ENCODE measurements at places on chromosomes 6 and 20. TPM values are rescaled to one million over a fixed set of nuclear protein-coding genes. Genes with fewer than 3 reads are reported as not detected.

OR12D3 gene
- total RNA-seq, result not detected

GPX5 gene
- total RNA-seq, result not detected

SOX18 gene
- 57.2 TPM for total RNA-seq

PRDM13 gene
- not detected for total RNA-seq

- no peaks in the 10 kb centered on the region for H3K36me3 ChIP-seq
- no peak for DNase-seq
- H3K4me1 ChIP-seq, result peaks cover 17% of the 10 kb centered on the region
- H3K4me3 ChIP-seq, result no peak overlapping the region
- peak overlapping the region; percentile 99 for H3K27ac ChIP-seq
Observed at GRCh38 chr6:111486921-111487320, 3.9 kb upstream of the REV3L start.

- H3K36me3 ChIP-seq, result no peaks in the 10 kb centered on the region
- peaks cover 25% of the 10 kb centered on the region for H3K4me1 ChIP-seq
- no peak for DNase-seq
- H3K4me3 ChIP-seq, result no peak overlapping the region
Observed at GRCh38 chr20:19275038-19275629, 62.7 kb downstream of the SLC24A3 start.

DNA sequence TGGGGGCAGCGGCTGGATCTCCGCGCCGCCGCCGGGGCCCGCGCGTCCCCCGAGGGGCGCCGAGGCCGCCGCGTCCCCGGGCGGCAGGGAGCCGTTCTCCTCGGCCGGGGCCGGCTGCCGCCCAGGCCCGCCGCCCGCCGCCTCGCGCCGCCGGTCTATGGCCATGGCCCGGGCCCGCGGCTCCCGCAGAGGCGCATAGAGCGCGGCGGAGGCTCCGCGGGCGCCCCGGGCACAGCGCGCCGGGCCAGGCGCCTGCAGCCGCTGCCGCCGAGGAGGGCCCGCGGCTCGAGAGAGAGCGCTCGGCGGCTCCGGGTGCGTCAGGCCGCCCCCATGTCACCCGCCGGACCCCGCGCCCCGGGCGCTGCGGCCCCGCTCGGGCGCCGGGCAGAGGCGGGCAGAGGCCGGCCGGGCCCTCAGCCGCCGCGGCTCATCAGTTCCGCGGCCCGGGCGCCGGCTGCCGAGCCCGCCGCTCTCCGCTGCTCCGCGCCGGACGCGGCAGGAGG, 404 bp downstream of the SLC22A23 start:
- peaks cover 36% of the 10 kb centered on the region for H3K4me1 ChIP-seq
- H3K4me3 ChIP-seq, result peak overlapping the region; percentile 70
- peak overlapping the region; percentile 73 for H3K27ac ChIP-seq
- no peak for DNase-seq
- H3K36me3 ChIP-seq, result no peaks in the 10 kb centered on the region

DNA sequence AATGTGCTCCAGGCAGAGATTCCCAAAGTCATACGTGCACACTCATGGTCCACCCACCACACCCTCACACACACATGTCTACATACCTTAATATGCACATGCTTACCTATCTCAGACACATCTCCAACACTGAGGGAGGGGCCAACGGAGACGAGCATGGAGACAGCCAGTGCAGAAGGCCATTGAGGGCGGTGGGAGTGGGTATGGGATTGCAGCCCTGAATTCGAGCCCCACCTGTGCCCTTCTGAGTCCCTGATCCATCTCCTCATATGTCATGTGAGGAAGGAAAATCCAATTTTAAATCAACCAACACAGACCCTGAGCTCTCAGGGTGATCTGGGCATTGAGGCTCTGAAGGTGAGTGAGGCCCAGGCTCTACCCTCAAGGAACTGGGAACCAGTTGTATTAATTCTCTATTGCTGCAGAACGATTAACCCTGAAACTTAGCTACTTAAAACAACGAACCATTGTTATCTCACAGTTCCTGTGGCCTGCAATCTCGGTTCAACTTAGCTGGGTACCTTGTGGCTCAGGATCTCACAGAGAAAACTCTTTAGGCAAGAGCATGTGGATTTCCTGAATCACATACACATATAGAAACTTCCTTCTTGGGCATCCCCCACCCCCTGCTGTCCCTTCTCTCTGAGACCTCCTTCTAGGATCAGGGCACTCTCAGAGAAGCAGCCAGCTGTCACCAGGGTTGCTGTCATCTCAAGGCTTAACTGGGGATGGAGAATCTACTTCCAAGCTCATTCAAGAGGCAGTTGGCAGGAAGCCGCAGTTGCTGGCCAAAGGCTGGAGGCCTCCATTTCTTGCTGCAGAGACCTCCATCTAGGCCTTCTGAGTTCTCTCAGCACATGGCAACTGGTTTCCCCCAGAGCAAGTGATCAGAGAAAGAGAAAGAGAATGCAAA, 28.3 kb downstream of the GLP1R start:
- H3K27me3 ChIP-seq, result no peaks in the 10 kb centered on the region
- H3K27ac ChIP-seq, result no peak overlapping the region
- no peaks in the 10 kb centered on the region for H3K36me3 ChIP-seq

GRCh38 chr6:10297832-10298231, 117.0 kb downstream of the TFAP2A start:
- no peak overlapping the region for H3K27ac ChIP-seq
- no peaks in the 10 kb centered on the region for H3K27me3 ChIP-seq
- no peaks in the 10 kb centered on the region for H3K4me1 ChIP-seq
- no peaks in the 10 kb centered on the region for H3K36me3 ChIP-seq

DNA sequence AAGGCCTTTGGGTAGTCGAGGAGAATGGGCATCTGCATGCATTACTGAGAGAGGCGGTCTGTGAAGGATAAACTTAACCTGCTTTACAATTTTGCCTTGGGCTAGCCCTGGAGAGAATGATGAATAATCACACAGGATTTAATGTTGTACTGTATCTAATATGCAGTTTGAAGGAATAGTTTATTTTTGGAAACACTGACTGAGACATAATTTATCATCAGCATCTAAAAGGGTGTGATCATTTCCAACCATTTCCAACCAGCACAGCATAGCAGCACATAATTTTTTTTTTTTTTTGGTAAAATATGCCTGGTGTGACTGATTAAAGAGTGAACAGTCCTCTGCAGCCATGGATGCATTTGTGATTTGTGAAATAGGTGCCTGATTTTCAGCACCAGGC, 519.5 kb downstream of the PHF3 start:
- no peak overlapping the region for H3K27ac ChIP-seq
- DNase-seq, result no peak
- no peaks in the 10 kb centered on the region for H3K4me1 ChIP-seq
- no peaks in the 10 kb centered on the region for H3K27me3 ChIP-seq
- no peak overlapping the region for H3K4me3 ChIP-seq

GRCh38 chr20:40861427-40862008, 167.1 kb upstream of the TOP1 start:
- no peaks in the 10 kb centered on the region for H3K36me3 ChIP-seq
- no peaks in the 10 kb centered on the region for H3K27me3 ChIP-seq
- H3K4me1 ChIP-seq, result no peaks in the 10 kb centered on the region
- DNase-seq, result no peak

DNA sequence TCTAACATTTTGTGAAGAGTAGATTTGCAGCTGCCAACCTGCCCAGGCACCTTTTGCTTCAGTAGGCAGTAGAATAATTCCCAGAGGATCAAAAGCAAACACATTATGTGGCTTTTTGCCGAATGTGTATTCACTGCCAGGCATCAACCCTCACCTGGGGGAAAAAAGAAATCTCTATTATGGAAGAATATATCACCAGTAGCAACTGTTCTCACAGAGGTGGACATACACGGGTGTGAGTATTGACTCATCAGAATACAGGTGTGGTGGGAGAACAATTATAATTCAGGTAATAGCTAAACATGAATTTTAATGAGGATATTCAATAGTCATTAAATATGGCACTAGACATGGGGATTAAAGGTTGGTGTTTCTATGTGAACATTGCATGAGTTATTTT, 910.7 kb downstream of the TFAP2A start:
- no peaks in the 10 kb centered on the region for H3K36me3 ChIP-seq
- peaks cover 3% of the 10 kb centered on the region for H3K4me1 ChIP-seq
- no peaks in the 10 kb centered on the region for H3K27me3 ChIP-seq
- H3K4me3 ChIP-seq, result no peak overlapping the region
- H3K27ac ChIP-seq, result no peak overlapping the region

GRCh38 chr20:52958211-52958610, 13.9 kb upstream of the TSHZ2 start:
- no peaks in the 10 kb centered on the region for H3K36me3 ChIP-seq
- no peaks in the 10 kb centered on the region for H3K4me1 ChIP-seq
- H3K27me3 ChIP-seq, result no peaks in the 10 kb centered on the region
- no peak for DNase-seq
- H3K4me3 ChIP-seq, result no peak overlapping the region

GRCh38 chr6:112254921-112255320, 554 bp upstream of the LAMA4 start:
- DNase-seq, result no peak
- peak overlapping the region; percentile 72 for H3K4me3 ChIP-seq
- no peaks in the 10 kb centered on the region for H3K36me3 ChIP-seq
- peaks cover 24% of the 10 kb centered on the region for H3K4me1 ChIP-seq
- H3K27ac ChIP-seq, result peak overlapping the region; percentile 95

DNA sequence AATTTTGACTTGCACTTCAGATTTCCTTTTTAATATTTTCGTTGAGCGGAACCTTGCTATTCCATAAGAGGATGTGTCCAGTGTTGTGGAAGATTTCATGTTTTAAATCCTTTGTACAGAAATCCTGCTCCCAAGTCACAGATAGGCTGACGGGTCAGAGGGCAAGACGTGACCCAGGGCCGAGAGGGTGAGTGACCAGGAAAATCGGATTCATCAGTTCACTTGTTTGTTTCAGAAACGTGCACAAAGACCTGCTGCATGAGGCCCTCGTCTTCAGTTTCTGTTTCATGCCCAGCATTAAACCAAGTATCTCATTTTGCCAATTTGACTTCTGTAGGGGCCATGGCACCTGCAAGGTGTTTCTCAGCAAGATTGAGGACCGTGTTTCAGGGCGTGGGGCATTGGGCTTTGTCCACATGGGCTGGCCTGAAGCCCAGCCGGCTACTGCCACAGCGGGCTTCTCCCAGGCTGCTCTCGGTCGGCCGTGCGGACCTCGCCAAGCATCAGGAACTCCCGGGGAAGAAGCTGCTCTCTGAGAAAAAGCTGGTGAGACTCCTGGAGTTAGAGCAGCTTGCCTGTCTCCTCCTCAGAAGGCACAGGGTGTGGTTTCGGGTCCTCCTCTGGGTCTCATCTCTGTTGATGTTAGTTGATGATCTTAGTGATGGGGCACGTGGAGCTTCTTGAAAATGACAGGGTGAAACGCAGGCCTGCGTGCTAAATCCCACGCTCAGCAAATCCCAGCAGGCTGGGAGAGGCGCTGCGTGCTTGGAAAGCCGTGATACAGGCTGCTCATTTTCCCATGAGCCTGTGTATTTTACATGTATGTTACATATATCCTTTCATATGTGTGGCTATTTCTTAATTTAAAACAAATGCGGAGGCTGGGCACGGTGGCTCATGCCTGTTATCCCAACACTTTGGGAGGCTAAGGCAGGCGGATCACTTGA, 10.5 kb downstream of the MTG2 start:
- no peaks in the 10 kb centered on the region for H3K36me3 ChIP-seq
- no peak overlapping the region for H3K27ac ChIP-seq
- no peak overlapping the region for H3K4me3 ChIP-seq
- no peak for DNase-seq
- H3K27me3 ChIP-seq, result no peaks in the 10 kb centered on the region

DNA sequence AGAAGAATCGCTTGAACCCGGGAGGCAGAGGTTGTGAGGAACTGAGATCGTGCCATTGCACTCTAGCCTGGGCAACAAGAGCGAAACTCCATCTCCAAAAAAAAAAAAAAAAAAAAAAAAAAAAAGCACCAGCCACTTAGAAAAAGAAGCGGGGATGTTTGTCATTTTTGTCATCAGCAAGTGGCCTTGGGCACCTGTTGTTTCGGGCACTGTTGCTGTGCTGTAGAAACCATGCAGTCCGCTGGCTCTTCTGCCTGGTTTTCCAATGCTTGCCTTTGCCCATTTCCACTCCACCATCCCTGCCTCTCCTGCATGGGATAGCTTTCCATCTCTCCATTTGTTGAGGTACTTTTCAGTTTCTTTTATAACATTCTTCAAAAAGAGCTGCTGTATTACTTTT, 129.3 kb downstream of the ARID1B start:
- H3K4me1 ChIP-seq, result peaks cover 25% of the 10 kb centered on the region
- no peaks in the 10 kb centered on the region for H3K27me3 ChIP-seq
- no peak overlapping the region for H3K4me3 ChIP-seq
- no peak overlapping the region for H3K27ac ChIP-seq

DNA sequence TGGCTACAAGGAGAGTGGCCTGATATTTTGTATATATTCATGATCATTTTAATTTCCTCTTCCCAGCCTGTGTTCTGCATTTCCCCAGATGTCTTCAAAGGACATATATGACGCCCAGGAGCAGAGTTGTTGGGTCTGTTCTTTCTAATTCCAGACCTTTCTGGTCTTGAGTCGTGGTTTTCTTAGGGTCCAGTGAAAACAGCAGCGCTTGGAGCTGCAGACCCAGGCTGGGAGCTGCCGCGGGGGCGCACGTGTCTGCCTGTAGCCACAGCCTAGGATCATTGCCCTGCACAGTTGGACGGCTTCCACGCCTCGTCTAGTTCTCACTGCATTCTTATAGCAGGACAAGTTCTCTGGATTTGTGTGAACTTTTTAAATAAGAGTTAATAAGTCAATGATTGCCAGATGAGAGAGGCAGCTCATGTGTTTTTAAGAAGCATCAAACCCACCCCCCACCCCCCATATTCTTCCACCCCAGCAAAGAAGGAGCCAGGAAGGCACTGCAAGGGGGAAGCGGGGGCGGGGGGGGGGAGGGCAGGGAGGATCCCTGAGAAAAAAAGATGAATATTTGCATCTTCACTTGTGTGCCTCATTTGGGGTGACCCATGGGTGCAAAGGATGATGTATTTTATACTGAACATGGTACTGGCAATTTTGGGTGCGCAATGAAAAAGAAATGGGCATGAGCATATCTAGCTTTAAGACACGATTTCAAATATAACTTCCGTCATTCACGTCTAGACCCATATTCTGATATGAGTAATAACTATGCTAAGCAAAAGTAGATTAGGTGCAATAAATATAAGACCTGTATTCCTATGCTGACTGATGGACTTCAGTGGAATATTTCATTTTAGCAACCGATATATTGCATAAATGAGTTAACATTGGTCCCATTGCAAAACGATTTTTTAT, 160.0 kb downstream of the TBXT start:
- H3K36me3 ChIP-seq, result no peaks in the 10 kb centered on the region
- H3K4me1 ChIP-seq, result peaks cover 28% of the 10 kb centered on the region
- peak; percentile 87 for DNase-seq
- no peaks in the 10 kb centered on the region for H3K27me3 ChIP-seq

DNA sequence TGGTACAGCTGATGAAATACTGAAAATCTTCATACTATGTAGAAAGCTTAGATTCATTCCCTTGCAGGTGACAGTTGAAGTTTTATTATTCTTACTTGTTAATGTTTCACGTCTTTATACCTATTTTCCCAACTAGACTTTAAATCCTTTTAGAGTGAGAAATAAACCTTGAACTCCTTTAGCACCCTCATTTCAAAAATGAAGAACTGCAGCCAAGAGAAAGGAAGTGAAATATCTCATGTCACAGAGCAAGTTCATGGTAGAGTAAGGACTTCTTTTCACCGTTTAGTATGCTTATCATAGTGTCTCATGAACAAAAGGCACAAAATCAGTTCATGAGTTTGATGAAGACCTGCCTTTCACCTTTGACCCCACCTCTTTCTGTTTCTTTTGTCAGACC, 38.5 kb downstream of the ORC3 start:
- no peak overlapping the region for H3K4me3 ChIP-seq
- no peaks in the 10 kb centered on the region for H3K27me3 ChIP-seq
- H3K27ac ChIP-seq, result no peak overlapping the region
- H3K36me3 ChIP-seq, result no peaks in the 10 kb centered on the region
- no peaks in the 10 kb centered on the region for H3K4me1 ChIP-seq

All from vagina (tissue), 2 donors.